ENCODE measurements at places on chromosomes 7 and 10.

DNA sequence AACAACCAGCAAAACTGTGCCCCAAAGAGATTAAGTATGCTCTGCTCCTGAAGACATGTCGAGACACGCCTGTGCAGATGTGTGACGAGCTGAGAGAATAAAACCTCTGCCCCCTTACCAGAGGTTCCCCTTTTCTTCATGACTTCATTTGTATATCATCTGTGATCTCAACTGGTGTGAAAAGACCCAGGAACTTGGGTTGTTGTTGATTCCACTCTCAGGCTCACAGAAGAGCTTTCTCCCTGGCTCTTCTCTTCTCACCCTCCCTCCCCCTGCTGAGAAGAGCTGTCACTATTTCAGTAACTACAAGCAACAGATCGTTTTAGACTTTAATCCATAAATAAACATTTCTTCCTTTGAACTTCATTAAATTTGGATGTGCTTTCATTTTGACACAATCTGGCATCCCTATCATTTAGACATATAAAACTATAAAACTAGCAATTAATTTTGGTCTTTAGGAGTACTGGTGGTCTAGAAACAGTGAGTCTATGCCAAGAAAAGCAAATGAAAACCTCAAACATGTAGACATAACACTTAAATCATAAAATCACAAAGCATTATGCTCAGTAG lies 179.3 kb upstream of the FZD8 start:
- no peak for DNase-seq

DNA sequence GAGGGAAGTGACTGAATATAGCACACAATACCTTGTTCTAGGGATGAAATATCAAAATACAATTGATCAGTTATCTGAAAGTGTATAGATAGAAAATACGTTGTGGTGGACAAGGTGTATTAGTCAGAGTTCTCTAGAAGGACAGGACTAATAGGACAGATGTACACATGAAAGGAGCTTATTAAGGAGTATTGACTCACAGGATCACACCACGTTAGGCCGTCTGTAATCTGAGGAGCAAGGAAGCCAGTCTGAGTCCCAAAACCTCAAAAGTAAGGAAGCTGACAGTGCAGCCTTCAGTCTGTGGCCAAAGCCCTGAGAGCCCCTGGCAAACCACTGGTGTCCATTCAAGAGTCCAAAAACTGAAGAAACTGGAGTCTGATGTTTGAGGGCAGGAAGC lies 406.1 kb downstream of the MDFIC start:
- DNase-seq: no peak

DNA sequence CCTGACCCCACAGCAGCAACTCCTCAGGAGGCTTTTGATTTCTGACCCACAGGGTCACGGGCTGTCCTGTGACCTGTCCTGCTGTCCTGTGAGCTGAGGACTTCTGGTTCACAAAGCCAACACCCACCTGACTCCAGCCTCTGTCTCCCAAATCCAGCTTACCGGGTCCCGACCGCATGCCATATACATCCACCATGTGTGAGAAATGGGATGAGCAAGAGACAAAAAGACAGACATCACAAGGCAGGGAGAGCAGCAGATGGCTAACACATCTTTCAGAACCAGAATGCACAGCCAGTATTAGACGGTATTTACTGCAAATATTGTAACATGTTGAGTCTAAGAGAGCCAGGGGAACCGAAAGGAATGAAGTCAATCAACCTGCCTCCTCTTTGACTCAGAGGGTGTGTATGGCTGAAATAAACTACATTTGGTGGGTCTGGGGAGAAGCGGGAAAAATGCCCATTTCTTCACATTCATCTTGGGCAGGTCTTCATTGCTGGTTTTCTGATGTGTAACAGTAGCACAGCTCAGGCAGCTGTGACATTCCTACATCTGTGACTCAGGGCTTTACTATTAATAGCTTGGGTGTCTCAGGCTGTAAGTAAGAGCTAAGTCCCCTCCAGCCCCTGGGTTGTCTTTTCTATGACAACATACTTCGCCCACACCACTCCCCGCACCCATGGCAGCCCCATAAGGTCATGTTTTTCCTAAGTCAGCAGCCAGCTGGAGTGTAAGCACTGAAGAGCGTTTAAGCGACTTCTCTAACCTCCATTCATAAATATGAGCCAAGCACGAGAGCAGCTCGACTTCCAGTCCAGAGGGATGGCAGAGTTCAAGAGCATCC lies 25.0 kb downstream of the ABLIM1 start:
- no peak for DNase-seq

DNA sequence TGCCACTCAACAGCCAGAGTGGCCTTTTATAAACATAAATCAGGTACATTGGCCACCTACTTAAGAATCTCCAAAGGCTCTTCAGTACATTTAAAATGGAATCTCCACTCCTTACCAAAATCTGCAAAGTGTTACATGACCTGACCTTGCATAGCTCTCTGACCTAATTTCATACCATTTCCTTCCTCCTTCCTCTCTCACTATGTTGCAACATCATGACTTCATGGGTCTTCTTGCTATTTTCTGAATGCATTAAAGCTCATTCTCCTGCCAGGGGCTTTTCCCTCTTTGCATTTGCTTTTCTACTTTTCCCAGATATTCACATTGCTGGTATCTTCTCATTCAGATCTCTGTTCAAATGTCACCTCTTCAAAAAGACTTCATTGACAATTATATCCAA lies 22.1 kb upstream of the PPP1R17 start:
- DNase-seq: no peak

DNA sequence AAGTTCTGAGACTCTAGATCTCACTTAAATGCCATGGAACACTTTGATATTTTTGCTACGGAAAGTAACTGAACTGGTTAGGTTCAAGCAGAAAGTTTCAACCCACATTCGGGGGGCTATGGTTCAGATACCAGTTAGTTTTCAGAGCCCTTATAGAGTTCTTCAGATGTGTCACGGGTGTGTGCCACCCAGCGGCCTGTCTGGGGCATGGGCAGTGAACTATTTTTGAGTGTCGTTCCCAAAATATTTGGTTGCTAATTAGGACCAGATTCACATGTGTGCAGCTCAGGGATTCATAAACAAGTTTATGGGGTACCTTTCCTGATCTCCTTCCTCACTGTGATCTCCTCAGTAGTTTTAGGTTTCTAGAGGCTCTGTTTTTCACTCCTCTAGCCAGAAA lies 271.9 kb downstream of the C7orf25 start:
- no peak for DNase-seq

DNA sequence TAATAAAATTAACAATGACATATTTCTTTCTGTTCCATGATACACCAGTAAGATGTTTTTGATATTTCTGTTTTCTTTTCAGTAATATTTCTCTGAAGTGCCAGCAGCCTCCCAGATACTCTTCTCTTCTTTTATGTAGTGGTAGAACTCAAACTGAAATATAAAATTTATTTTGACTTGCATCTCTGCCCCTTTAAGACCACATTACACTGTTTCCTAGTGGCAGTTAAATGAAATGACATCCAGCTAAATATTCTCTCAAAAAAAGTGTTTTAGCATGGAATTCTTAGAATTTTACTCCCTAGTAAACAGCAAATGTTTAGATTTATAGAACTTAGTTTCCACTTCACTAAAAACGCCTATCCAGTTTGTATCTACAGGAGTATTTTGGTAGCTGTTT lies 237.2 kb upstream of the MTPN start:
- DNase-seq: no peak

GRCh38 chr7:26863518-26864308 lies 677 bp downstream of the SKAP2 start:
- no peak for DNase-seq

GRCh38 chr7:92888-93672 lies 99.3 kb upstream of the FAM20C start:
- DNase-seq: no peak

DNA sequence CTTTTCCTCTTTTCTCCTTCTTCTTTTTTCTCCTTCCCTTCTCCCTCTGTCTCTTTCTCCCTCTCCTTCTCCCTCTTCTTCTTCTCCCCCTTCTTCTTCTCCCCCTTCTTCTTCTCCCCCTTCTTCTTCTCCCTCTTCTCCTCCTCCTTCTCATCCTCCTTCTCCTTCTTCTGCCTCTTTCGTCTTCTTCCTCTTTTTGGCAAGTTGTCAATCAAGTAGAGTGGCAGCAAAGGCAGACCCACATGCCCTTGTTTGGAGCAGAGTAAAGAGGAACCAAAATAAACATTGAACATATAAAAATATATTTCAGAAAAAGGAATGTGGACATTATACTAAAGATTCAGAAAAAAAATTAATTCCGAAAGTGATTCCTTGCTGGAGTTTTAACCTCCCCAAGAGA lies 59.6 kb upstream of the ZNF33B start:
- DNase-seq: no peak

DNA sequence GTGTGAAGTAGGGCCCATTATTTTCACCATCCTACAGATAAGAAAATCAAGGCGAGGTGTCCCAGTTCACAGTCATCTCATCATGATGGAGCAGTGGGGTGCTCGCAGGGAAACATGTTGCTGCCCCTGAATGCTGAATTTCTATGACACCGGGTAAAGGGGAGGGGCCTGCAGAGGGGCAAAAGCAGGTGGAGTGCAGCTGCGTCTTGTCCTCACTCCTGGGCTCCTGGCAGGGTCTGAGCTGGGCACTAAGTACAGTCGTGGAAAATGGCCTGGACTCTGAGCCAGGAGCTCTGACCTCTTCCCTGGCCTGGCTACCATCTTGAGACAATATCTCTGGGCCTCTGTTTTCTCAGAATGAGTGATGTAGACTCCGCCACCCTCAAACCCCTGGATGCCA lies 253.1 kb upstream of the PITRM1 start:
- no peak for DNase-seq

DNA sequence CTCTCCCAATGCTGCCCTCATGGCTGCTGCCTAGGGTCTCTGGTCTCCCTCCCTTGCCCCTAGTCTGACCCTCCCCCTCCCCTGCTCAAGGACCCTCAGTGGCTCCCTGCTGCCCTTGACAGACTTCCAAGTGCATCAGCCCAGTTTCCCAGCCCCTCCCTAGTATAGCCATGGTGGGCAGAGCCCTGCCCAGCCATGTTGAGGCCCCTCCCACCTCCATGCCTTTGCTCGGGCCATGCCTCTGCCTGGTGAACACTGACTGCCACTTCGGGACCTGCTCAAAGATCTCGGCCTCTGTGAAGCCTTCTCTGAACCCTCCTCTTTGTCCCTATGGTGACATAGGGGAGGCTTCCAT lies 73.2 kb downstream of the MYL10 start:
- no peak for DNase-seq

DNA sequence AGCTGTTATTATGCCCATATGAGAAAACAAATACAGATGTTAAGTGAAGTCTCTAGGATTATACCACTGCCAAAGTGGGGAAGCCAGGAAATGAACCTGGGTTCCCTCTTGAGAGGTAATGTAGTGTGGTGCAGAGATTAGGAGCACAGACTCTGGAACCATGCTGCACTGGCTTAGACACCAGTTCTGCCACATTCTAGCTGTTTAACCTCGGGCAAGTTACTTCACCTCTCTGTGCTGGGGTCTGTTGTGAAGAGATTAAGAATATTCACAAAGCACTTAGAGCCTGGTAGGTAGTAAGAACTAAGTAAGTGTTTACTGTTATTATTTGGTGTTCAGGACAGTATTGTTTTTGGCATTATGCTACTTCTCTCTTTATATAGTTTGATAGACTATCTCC lies 41.9 kb downstream of the PDE6C start:
- no peak for DNase-seq

GRCh38 chr10:9254353-9254752 lies 1199.9 kb downstream of the GATA3 start:
- DNase-seq: no peak
